ENCODE measurements at places on chromosomes 7 and 10.

DNA sequence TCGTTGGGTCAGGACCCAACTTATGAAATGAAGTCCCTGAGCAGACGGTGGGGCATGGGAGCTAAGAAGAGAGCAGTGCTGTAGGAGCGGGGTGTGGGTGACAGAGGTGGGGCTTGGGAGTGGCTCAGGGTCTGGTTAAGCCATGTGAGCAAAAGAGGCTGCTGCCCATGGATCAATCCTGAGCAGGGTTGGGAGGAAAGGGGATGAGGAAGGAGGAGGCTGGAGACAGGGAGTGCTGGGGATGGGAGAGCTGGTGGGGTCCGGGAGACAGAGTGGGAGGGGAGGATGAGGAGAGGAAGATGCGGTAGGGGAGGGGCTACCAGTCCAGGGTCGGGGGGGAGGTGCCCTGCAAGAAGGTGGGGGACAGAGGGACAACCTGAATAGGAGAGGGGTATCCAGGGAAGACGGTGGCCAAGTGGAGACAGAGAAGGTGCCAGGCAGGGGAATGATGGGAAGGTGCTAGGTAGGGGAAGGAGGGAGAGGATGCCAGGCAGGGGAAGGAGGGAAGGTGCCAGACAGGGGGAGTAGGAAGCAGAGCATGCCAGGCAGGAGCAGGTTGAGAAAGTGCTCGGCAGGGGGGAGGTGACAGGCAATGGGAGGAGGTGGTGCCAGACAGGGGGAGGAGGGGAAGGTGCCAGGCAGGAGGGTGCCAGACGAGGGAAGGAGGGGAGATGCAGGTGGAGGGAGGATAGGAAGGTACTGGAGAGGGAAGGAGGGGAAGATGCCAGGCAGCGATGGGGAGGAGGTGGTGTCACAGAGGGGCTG is 27.5 kb upstream of the SMARCD3 start:
- DNase-seq: no peak

- DNase-seq: no peak
Observed at GRCh38 chr10:31972519-31973041, 43.9 kb upstream of the ARHGAP12 start.

- no peak for DNase-seq
Observed at GRCh38 chr10:74976565-74976964, 134.9 kb upstream of the SAMD8 start.

GRCh38 chr10:119917777-119918176 is 25.2 kb downstream of the SEC23IP start:
- no peak for DNase-seq

GRCh38 chr7:92621561-92622023 is 31.4 kb upstream of the FAM133B start:
- DNase-seq: no peak

DNA sequence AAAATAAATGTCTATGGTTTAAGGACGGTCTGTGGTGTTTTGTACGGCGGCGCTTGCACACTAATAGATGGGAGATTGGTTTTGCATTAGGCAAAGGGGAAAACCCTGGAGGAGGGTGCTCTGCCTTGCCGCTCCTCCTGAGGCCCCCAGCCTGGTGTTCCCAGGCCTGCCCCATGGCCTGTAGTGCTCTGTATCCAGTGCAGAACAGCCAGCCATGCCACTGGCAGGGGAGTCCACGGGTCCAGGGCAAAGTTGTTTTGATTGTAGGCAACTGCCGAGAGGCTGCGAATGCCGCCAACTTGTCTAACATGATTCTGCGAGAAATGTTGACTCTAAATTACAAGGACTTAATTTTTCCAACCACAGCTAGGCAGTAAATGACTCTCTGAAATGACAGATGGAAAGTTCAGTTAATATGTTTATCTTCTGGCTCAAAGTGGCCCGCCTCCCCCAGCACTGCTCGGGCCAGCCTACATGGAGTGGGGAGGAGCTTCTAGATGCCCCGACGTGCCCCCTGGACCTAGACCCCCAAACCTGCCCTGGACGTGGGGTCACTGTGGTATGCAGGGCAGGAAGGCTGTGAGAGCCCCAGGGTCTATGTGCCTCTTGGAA is 104.6 kb upstream of the GDF10 start:
- DNase-seq: no peak

- DNase-seq: no peak
Observed at GRCh38 chr10:77798940-77799339, 127.6 kb downstream of the DLG5 start.

- no peak for DNase-seq
Observed at GRCh38 chr7:132407764-132408163, 168.5 kb downstream of the PLXNA4 start.

GRCh38 chr10:72340510-72341261 is 14.0 kb downstream of the DNAJB12 start:
- peak; percentile 48 for DNase-seq

DNA sequence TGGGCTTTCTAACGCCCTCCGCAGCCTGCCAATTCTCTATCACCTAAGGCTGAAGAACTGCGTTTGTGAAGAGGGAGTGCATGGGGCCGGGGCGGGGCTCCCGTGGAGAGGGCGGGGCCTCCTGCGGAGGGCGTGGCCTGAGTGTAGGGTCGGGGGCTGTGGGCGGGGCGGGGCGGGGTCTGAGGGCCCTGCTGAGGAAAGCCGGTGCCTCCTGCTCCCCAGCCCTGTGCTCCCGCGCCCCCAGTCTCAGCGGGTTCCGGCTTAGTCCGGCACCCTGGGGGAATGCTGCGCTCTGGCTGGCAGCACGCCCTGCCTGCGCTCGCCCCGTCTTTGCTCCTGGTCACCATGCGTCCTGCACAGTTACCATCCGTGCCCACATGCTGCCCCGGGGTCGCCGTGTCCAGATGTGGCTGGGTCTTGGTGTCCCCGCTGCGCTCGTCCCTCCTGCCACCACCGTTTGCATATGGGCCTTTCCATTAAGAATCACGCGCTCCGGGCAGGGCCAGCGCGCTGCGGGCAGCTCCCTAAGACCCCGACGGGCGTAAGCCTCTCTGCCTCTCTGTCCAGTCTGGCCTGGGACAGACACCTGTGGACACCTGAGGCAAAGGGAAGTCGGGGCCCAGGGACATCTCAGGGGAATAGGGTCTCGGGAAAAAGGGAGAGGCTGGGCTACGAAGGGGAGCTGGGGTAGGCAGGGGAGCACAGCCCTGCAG is 144.0 kb upstream of the RET start:
- DNase-seq: no peak

DNA sequence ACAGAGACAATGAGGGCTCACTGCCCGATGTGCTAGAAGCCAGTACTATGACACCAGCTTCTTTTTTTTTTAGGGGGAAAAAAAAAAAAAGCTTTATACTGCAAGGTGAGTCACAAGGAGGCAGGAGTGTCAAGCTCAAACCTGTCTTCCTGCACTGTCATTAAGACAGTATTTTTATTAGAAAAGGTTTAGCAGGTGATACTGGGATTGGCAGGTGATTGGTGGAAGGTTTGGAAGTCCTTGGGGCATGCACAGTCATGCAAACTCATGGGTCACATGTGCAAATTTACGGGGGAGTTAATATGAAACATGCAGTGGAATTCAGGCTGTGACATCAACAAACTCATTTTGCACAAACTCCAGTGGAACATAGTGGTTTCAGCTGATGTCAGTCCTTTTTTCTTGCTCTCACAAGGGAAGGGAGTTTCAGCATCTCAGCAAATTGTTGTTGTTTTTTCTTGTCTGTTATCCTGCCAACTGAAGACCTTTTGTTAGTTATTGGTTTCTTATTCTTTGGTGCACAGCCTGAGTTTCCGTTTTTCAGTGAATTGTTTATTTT is 530.6 kb downstream of the ANKRD7 start:
- DNase-seq: no peak

DNA sequence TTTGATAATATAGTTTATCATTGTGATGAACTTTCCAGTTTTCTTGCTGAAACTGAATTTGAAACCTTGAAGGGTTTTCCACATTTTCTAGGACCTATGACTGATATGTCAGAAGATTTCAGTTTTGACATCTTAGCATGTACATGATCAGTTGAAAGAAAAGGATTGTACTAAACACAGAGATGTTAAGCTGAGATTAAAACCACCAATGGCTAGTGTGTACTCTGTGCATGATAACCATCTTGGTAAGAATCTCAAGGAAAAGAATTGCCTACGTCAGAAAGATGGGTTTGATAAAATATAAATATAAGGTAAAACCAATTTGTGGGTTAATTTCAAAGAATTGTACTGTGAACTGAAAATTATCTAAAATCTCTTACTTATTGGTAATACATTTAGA is 776.4 kb downstream of the GATA3 start:
- DNase-seq: no peak

- DNase-seq: no peak
Observed at GRCh38 chr7:14170872-14171271, 181.4 kb upstream of the ETV1 start.

- no peak for DNase-seq
Observed at GRCh38 chr10:98058295-98058694, 27.9 kb upstream of the CRTAC1 start.

DNA sequence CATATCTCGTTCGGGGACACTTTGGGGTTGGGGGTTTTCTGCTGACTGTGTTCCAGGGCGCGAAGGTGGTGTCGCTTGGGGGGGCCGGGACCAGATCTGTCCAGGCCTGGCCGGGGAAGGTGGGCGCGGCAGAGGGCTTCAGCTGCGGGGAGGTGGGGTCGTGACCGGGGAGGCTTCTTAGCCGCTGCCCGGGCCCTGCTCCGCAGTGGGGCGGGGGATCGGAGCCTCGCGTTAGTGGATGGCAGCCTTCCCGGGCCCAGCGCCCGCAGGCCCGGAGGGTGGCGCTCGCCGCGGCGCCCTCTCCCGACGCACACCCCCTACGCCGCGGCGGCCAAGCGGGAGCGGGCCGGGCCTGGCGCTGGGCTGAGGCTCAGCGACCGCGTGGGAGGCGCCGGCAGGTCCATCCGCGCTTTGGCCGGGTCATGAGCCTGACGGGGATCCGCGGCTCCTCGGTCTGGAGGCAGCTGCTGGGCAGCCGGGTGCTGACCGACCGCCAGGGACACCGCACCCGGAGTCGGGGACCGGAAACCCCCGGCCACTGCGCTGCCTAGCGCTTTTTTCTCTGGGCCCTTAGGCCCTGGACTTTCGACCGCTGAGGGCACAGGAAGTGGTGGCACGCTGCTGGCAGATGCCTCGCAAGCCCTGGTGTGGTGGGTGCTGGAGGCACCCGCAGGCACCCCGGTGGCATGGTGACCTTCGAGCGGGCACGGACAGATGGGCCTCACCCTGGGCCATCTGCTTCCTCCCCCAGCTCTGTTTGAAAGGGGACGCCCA is 1.2 kb downstream of the AGAP3 start:
- DNase-seq: peak; percentile 13

DNA sequence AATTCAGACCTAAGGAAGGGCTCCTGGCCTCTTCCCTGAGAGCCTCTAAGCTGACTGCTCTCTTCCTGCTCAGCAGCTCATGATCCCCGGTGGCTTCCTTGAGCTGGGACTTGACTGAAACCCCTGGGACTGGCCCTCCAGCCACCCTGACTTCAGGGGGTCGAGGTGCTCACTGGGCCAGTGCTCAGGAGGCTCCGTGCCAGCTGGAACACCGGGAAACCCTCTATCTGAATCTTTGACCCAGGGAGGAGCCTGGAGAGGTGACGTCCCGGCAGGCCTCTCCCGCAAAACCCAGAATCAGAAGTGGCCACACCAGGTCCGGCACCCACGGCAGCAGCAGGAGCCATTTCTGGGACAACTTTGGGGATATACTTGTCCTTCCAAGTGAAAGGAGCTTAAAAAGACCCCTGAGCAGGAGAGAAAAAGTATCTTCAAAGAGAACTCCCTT is 110.7 kb downstream of the WDR37 start:
- no peak for DNase-seq

GRCh38 chr7:21355406-21355874 is 72.4 kb upstream of the SP4 start:
- DNase-seq: no peak

GRCh38 chr10:51804866-51805265 is 105.5 kb upstream of the CSTF2T start:
- DNase-seq: no peak

DNA sequence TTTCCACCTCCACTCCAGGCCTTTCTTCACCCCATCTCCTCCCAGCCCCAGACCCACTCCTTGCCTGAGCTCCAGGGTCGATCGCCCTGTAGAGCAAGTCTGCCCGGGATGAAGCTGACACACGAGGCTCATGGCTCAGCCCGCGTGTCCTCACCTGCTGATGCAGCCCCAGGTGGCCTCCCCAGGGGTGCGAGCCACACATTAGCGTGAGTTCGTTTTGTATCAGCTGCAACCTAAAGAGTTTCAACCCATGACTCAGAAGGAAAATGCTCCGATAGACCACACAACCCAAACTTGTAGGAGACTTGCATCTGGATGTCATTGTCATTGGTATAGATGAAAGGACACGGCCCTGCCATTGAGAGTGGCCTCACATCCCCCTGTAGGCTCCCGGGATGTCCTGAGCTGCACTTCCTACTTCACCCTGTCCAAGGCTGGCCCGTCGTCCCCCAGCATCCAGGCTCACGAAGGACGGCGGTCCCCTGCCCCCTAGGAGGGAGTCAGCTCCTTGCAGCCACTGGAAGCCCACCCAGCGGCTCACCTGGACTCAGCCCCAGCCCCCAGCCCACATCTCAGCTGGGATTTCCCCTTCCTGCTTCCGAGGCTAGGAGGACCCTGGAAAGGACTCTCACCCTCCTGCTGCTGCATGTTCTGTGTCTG is 97.7 kb downstream of the HTR5A start:
- DNase-seq: no peak

GRCh38 chr10:119003572-119004289 is 25.8 kb upstream of the NANOS1 start:
- no peak for DNase-seq

DNA sequence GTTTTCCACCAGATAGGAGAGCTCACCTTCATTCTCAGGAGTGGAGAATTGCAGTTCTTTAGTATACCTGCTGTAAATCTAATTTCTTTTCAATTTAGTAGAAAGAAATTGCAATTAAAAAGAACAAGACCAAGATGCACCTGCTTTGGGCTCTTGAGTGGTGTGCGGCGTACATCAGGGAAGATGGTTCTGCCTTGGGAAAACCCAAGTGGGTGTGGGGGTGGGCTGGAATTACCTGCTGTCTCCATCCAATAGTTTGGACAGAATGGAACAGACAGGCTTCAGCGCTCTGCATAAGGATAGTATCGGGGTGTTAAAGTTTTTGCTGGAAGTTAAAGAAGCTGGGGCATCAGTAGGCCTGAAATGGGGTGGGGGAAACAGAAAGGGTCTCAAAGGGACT is 7.2 kb upstream of the ADCY1 start:
- no peak for DNase-seq

- no peak for DNase-seq
Observed at GRCh38 chr7:2325162-2325561, 10.9 kb upstream of the SNX8 start.

DNA sequence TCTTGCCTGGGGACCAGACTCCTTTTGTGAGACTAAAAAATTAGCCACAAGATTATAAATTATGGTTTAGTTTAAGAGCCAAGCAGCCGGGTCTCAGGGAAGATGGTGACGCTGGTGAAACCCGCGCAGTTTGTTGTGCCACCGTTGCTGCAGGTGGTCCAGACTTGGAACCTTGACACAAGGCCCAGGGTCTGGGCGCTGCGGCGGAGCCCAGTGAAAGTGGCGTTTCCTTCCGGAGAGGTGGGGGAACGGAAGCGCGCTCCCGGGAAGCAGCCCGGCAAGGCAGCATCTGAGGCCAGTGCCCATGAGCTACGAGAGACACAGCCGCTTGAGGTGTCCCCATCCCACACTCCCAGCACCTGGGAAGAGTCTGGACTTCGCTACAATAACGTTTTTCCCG is 131.6 kb downstream of the SKIDA1 start:
- DNase-seq: no peak
